ENCODE measurements at places on chromosomes 5 and 9.

- DNase-seq = no peak
These were observed 244.5 kb upstream of the NMUR2 start for GRCh38 chr5:152649609-152650008.

- no peak for DNase-seq
These were observed 7.8 kb upstream of the ANXA1 start for GRCh38 chr9:73143711-73144328.

GRCh38 chr5:73751254-73751914 is 125.4 kb downstream of the ARHGEF28 start:
- no peak for DNase-seq

DNA sequence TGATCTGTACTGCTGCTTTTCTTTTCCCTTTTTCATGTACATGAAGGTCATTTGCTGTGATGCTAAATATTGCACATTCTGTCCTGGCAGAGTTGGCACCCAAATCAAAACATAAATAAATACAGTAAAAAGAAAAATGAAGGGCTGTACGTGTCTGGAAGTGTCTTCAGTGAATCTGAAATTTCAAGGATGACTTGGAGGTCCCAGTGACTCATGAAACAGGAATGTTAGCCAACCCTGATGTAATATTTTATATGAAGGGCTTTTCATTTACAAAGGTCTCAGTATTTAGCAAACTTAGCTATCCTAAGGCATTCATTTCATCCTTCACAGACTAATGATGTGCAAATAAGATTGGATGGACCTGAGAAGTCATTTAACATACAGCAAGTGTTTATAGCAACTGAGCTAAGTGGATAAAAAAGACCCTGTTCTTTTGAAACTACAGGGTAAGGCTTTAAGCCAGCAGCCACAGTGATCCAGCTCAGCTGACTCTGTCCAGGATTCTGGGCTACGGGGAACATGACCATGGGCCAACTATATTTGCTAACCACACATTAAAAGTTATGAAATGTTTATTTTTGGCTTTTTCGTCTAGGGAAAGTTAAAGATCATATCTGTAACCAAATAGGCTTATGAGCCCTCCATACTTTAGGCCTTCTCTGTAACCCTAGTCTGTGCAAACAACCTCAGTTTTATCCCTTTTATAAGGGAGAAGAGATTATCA is 104.0 kb upstream of the DMRTA1 start:
- no peak for DNase-seq

DNA sequence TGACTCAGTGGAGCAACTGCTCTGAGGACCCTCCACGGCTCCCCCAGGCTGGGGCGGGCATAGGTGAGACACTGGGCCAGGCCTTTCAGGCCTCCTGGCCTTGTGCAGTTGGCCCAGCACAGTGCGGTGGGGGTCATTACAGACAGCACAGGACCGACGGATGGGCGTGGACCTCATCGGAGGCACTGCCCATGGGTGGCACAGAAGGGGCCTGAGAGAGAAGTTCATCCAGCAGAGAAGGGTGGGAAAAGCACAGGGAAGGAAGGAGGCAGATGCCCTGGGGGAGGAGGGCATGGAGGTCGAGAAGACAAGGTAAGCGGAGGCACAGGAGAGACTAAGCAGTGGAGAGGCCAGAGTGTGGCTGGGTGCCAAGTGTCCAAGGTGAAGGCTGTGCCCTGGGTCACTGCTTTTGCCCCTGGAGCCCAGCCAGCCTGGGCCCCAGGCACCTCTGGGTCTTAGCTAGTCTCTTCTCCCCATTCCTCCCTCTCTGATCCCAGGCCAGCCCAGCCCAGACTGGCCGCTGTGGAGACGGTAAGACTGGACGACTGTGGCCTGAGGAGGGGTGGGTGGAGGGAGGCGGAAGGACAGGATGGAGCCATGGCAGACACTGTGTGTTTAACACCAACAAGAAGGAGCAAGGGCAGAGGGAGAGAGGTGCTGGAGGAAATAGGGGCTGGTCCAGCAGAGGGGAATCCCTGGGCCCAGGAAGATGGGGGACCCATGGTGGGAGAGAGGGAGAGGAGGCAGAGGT is 5.7 kb downstream of the IL3 start:
- no peak for DNase-seq

DNA sequence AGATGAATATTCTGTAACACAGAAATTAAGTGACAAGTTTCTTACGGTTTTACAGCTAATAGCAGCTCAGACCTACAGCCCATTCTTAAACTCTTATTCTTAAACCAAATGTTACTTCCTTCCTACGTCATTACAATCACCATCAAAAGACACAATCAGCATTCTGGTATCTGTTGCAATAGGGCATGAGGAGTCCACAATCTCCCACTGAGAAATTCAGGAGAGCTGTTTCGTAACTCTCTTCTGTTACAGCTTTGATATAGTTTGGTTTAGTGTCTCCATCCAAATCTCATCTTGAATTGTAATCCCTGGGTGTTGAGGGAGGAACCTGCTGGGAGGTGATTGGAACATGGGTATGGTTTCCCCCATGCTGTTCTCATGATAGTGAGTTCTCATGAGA is 163.4 kb downstream of the GAS1 start:
- DNase-seq = no peak

DNA sequence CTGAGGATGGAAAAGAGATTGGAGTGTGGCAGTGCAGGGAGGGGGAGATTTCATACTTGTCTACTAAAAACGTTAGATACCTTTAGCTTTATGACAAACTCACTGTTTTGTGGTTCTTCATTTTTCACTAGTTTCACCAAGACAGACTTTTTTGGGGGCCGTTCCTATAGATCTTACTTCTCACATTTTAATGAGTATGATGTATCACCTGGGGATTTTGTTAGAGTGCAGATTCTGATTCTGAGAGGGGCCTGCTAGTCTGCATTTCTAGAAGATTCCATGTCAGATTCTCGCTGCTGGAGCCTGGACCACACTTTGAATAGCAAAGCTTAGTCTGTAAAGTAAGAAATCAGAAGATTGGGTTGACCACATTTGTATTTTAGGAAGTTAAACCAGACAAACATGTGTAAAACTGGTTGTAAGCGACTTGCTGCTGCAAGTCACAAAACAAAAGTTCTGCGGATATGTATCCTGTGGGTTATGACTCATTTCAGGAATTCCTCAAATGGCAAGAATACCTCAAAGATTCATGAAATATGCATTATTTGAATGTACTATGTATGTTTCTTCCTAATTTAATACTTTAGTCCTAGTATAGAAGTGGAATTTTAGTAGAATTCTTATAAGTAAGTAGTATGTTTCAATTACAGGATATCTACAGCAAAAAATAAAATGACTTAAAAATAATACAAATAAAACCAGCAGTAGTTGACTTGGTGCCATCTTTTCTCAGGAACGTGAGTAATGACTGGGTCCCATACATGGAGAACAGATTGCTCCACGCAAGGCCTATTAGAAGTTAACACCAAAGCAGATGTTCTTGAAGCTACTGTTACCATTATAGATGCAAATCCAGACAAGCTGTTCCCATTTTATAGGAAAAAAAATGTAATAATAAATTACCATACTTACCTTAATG is 27.8 kb downstream of the NFIL3 start:
- no peak for DNase-seq

DNA sequence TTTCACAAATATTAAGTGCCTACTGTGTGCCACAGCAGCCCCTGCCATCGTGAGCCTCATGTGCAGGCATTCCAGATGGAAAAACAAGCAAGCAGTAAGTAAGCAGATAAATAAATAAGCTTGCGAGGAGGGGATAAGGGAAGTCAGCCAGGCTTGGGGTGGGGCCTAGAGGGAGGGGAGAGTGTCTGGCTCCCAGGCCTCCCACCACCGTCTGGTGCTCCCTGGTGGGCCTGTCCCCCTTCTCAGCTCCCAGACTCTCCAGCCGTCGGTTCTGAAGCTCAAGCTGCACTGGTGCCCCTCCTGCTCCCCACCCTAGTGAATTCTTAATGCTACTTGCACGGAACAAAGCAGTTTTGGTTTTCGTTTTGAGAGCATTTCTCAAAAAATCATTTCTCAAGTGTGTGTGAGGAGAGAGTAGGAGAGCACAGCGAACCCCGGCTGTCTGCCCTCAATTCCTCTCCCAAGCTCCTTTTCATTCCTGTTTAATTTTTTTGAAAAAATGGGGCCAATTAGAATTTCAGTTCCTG is 6.6 kb upstream of the IER5L start:
- DNase-seq = no peak

GRCh38 chr9:126283799-126284465 is 42.7 kb upstream of the MVB12B start:
- DNase-seq = no peak

DNA sequence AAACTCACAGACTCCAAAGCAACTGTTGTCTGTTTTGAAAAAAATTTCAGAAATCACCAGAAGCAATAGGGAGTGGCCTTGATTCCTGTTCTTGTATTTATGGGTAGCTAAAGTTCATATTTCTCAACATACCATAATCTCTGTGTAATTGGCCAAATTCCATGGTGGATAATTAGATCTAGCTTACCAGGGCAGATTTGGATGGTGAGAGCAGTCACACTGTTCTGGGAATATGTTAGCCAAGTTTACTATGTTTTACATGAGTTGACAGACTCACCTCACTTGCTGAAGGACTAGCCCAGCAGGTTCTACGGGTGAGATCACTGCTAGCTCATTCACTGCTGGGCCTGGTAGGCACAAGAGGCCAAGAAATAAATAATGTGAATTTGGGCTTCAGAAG is 32.7 kb upstream of the CDKN2B start:
- no peak for DNase-seq

DNA sequence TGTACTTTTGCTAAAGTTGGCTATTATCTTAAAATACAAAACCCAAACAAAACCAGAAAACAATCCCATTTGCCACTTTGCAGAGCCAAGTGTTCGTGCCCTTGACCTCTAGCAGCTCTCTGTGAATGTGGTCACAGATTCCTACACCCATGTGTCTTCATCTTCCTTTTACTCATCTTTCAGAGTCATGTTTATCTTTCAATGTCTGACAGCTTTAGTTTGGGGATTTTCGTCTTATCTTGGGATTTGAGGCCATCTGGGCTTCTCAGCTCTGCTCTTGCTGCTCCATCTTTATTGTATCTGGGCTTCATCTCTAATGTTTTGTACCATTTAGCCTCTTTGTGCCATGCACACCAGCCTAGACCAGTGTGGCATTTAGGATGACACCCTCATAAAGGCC is 81.0 kb downstream of the DAPK1 start:
- DNase-seq = no peak

- no peak for DNase-seq
These were observed 984.3 kb upstream of the TYRP1 start for GRCh38 chr9:11708899-11709298.

DNA sequence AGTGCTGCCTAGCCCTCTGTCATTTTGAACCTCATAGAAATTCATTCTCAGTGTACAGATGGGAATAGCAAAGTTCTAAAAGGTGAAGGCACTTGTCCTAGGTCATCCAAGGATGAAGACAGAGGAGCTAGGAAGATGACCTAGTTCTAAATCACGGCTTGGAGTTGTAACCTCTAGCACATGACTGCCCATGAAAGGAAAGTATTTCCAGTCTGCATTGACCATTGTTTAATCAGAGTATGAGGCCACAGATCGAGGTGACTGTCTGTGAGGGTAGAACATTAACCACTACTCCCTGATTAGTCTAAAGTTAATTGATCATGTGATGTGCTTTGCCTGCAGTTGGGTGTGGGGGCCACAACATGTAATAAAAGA is 674 bp upstream of the TNFSF15 start:
- DNase-seq = no peak

GRCh38 chr5:133110709-133111108 is 58.9 kb downstream of the HSPA4 start:
- DNase-seq = no peak

- DNase-seq = no peak
These were observed 123.4 kb downstream of the TMEM161B start for GRCh38 chr5:88145221-88145610.

DNA sequence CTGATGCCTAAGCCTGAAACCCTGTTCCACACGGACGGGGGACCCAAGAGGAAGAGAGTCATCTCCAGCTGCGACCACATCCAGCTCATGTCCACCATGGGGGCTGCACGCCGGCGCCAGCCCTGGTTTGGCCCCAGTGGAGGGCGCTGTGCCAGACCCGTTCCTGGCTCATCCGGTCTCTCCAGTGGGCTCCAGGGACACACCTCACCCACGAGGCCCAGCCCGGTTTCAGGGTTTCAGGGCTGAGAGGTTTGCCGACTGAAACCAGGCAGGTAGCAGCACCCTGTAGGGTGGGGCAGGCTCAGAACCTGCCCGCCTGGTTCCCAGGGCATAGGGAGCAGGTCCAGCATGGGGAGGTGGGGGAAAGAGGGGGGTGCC is 71.4 kb upstream of the STXBP1 start:
- DNase-seq = no peak

DNA sequence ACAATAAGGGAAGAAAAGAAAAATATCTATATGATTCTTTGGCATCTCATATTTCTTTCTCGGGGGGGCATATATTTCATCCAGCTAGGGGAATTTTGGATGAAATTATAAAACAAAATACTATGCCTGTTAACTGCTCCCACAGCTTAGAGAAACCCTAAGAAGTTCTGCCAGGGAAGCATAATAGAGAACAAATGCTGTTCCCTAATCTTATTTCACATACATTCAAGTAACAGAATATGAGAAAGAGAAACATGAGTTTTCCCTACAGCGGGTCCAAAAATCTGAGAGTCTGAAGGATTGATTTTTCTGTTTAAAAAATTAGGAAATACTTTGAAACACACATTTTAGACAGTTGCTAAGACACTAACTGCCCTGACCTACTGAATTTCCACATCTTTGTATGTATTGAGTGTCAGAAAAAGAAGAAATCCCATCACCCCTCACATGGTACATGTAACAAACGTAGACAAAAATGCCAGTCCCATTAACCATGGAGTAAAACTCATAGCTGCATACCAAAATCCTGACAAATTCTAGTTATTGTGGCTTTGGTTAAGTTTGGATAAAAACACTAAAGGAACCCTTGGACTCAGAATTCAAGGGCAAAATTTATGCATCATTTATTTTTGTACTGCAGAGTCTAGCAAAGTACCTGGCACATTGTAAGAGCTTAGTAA is 620.2 kb upstream of the DMAC1 start:
- DNase-seq = no peak

DNA sequence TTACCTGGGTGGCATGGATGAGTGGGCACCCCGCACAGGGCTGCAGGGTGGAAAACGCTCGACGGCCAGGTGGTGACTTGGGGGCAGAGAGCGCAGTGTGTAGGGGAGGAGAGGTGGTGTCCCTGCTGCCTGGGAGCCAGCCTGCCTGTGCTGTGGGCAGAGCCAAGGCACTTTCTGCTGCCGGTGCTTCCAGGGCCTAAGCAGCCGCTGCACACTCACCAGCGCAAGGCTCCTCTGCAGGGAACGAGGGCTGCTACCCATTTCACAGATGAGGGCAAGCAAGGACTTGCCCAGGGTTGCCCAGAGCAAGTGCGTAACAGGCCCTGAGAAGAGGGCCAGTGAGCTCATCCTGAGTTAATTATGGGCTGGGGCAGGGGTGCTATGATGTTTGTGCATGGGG is 62.5 kb downstream of the CRB2 start:
- DNase-seq = no peak

- DNase-seq = no peak
These were observed 67.9 kb upstream of the SAP30L start for GRCh38 chr5:154377754-154378533.

DNA sequence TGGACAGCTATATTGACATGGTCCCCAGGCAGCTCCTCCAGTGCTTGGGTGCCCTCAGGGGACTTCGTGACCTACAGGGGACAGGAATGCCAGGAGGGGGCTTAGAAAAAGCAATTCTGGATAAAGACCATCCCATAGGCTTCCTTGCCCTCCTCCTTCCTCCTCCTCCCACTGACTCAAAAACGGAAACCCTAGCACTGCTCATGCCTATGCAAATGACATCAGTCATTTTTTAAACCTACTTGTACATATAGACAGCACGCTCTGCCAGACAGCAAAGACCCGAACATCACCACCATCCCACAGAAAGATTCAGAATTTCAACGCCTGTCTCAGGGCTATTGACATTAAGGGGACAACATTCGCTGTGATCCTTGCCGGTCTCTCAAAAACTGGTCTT is 11.0 kb downstream of the IGFBPL1 start:
- no peak for DNase-seq

All from NCI-H524 treated with DMSO at 0.1 percent for 48 hours (cell line).